ENCODE measurements at places on chromosomes 1 and 21. TPM values are rescaled to one million over a fixed set of nuclear protein-coding genes. Genes with fewer than 3 reads are reported as not detected.

SH2D5 gene
- 32.6 TPM for total RNA-seq

ADGRL4 gene
- not detected for total RNA-seq

FCRL6 gene
- total RNA-seq = 0.13 TPM

HYI gene
- 28.7 TPM for total RNA-seq

AKR1A1 gene
- total RNA-seq = 145 TPM

FAM177B gene
- not detected for total RNA-seq

SPAG17 gene
- total RNA-seq = under 0.01 TPM

- no peak for DNase-seq
Measured at GRCh38 chr1:180387413-180387812, 115.0 kb downstream of the ACBD6 start.

- no peak for DNase-seq
Measured at GRCh38 chr1:38628241-38628640, 231.3 kb downstream of the RRAGC start.

- no peak for DNase-seq
Measured at GRCh38 chr1:235607284-235607683, 42.3 kb downstream of the GNG4 start.

GRCh38 chr1:110111081-110111480 is 1.2 kb upstream of the UBL4B start:
- DNase-seq = no peak

GRCh38 chr1:203649999-203650836 is 23.6 kb downstream of the ATP2B4 start:
- peak; percentile 89 for DNase-seq

DNA sequence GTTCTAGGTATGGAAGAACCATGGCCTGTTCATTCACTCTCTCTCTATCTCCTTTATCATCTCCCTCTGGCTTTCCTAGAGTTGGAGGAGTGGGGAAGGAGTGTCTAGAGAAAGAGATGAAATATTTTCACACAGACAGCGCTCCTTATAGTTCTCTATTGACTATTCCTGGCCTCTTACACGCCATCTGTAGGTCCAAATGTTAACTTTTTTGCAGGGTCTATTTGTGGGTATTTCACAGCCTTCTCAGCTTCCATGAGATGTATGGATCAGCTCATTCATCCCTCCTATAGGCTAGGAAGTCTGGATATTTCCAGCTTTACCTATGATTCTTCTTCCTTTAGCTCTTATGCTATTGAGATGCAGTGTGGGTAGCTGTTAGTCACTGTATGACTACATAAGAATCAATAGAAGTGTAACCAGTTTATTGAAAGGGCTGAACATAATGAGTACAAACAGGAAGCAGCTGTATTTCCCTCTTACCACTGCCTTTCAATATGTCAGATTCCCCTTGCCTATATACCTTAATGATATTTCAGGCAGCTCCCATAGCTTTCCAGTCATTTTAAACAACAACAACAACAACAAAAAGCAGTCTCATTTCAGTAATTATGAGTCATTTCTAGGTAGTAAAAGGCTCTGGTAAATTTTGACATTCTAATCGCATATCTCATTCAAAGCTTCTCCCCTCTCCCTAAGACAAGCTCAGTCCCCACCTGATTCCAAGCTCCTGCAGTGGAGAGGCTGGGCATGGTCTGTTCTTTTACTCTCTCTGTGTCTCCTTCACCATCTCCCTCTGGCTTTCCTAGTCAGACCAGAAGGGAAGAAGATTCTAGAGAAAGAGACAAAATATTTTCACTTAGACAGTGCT is 149.5 kb downstream of the TTLL7 start:
- DNase-seq = peak; percentile 76

DNA sequence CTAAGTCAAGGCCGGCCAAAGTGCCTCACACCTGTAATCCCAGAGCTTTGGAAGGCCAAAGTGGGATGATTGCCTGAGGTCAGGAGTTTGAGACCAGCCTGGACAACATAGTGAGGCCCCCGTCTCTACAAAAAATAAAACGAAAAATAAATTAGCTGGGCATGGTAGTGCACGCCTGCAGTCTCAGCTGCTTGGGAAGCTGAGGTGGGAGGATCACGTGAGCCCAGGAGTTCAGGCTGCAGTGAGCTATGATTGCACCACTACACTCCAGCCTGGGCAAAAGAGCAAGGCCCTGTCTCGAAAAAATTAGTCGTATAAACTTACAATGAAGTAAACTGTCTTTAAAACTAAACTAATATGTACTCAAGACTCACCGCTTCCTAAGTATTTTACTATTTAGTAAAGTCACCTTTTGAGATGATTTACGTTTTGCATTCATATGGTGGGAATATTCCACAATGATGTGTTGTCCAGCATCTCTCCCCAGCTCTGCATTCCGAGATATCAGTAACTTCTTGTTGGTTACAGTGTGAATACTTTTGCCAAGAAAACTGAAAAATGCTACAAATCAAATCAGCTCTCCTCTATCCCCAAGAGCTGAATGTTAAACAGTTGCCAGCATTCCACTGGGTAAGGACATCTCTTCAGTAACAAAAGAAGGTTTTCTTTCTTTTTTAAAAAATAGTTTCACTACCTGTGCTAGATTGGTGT is 84.9 kb upstream of the C21orf91 start:
- DNase-seq = no peak

DNA sequence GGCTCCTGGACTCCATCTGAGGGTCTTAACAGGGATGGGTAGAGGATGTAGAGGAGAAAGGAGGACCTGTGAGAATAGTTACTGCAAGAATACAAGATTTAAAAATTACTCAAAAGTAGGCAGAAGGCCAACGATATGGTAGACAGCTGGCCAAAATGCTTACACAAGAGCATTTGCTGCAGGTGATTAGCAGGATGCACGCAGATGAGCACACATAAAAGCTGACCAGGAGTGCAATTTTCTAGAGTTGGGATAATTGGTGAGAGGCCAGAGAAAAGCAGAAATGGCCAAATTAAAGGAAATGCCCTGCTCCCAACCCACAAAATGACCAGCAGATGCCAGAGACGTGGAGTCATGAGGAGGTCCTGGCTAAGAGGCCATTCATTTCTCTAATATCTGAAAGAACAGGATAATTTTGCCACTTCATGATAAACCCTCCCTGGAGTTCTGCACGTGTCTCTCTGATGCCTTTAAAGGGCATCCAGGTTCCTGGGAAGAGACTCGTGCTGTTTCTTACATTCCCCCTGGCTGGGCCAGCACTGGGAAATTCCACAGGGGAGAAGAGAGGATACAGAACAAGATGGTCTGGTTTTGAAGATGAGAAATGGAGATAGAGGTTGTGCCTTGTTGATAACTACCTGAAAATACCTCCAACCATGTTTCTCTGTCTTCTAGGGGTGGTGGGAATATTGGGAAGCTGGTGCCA is 62.3 kb upstream of the KCNA3 start:
- no peak for DNase-seq

- no peak for DNase-seq
Measured at GRCh38 chr1:115507901-115508300, 133.9 kb upstream of the VANGL1 start.

DNA sequence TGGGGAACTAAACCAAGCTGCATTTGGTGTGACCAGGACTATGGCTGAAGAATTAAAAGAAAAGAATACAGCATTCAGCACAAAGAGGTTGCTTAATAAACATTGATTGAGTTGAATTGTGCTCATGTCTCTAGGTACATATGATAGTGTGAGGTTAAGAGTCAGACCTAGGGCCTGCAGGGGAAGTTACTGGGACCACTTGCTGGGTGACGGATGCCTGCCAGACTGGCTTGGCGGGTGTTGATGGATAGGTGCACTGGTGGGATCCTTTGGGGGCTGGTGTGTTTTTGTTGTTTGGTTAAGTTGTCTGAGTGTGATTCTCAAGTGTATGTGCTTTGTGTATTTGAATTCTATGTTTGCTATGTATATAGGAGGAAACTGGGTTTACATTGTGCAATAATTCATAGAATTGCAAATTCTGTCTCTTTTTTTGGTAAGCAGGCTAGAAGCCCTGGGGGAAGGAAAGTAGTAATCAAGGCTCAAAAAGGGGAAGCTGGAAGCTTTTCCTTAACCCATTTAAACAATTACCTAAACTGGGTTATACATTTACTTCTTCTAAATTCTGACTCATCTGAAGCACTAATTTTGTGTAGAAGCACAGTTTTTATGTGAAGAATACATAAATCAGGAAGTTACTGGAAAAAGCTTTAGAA is 1.8 kb downstream of the CD101 start:
- DNase-seq = no peak

DNA sequence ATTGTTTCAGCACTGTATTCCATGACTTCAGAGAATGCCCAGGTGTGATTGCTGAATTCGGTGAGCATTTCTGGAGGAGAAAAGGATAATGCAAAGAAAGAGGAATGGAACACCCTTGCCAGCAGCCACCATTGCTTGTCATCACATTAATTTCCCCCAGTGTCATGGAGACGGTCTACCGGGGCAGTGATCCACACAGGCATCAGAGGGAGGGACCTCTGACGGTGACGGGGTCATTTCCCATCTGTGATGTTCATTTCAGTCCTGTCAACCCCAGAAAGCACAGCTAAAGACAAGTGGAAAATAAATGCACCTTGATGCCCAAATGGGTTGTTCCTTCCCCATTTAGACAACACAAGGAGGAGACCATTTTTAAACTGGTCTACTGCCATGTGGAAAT is 376.4 kb downstream of the PCP4 start:
- no peak for DNase-seq

DNA sequence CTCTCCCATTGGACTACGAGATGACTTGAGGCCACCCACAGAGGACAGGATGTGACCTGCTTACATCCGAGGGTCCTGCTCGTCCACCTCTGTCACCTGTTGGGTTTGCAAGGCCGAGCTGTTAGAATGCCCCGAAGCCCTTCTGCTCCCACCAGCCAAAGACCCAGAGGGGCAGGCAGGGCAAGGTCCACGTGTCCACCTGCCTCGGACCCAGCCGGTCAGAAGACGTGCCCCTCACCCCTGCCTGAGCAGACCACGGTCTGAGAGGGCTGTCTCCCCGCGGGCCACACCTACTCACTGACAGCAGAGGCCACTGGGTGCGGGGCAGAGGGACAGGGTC is 30.3 kb upstream of the TRAPPC10 start:
- no peak for DNase-seq

- no peak for DNase-seq
Measured at GRCh38 chr1:228359613-228360532, 46.8 kb downstream of the TRIM11 start.

DNA sequence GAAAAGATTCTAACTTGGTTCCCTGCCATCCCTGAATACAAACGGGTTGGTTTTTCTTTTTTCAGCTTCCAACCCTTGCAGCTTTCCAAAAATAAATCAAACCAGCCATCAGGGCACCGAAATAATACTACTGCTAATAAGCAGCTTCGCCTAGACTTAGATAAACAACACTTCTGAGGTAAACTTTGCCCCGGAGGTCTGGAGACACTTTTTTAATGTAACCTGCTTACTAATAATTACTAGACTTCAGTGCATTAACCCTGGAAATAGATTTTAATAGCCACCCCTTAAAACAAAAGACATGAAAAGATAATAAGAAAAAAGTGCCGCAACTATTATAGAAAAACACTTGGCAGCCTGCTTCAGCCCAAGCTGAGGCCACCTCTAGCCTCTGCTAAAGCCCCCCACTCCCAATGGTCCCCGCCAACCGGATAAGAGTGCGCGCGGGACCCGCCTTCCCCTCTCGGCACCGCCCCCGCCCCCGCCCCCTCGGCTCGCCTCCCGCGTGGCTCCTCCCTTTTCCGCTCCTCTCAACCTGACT is 405 bp upstream of the GADD45A start:
- DNase-seq = no peak

DNA sequence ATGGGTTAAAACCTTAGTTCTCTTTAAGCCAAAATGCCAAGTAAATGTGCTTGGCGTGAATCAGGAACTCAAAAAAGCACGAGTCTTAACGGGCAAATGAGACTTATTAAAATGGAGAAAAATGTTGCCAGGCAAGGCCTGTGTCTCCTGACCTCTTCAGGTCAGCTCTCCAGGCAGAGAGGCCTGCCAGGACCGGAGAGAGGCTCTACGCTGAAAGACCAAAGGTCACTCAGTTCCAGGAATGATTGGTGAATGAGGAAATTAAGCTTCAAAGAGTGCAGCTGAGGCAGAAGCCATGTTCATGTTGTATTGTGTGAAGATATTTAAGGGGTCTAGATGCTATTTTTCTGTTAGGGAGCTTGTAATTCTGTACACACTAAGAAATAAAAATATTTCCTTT is 66.6 kb downstream of the SPAG17 start:
- DNase-seq = no peak

DNA sequence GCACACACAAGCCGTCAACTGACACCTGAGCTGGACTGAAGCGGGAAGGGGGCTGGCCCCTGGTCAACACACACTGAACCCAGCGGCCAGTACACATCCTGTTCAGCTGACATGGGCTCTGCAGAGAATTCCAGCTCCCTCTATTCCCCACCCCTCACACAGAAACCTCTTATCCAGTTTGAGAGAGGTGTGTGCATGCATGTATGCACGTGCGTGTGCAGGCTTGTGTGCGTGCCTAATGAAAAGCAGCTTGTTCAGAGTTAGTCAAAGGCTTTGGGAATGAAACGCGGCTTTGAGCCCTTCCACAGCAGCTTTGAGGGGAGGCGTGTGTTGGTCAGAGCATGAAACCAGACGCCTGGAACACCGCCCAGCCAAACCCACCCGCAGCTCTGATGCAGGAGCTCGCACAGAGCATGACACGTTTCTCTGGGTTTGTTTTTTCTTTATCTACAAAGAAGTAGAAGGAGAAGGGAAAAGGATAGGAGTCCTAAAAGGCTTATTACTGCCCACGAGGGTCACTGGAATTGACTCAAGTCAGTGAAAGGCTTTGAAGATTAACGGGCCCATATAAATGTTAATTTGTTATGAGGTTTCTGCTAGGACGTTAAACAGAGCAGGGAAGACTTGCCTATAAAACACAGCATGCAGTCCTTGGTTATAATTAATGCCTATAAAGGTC is 184.2 kb downstream of the ETS2 start:
- peak; percentile 91 for DNase-seq

DNA sequence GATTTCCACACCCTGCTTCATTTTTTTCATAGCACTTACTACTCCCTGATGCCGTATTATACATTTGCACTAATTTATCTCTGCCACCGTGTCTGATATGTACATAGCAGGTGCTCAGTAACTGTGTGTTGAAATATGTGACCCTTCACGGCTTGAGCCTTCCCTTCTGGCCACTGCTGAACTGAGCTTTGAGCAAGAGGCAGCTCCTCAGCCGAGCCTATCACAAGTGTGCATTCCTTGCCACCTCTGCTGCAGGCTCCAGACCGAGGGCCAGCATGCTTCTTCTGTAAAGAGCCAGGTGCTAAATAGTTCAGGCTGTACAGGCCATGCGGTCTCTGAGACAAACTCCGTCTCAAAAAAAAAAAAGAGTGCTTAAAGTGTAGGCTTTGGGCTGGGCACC is 22.6 kb downstream of the PLEKHM2 start:
- no peak for DNase-seq

GRCh38 chr1:18798946-18799345 is 60.5 kb downstream of the TAS1R2 start:
- no peak for DNase-seq

- DNase-seq = peak; percentile 55
Measured at GRCh38 chr1:232192781-232193450, 437.0 kb downstream of the SIPA1L2 start.

- no peak for DNase-seq
Measured at GRCh38 chr1:211684791-211685190, 9.4 kb upstream of the NEK2 start.

- no peak for DNase-seq
Measured at GRCh38 chr1:226687426-226687825, 51.7 kb downstream of the ITPKB start.

- no peak for DNase-seq
Measured at GRCh38 chr1:77652268-77652667, 30.2 kb downstream of the ZZZ3 start.
